Peyer's patch (tissue), 4 donors: ENCODE measurements at places on chromosomes 3 and 15. TPM values are rescaled to one million over a fixed set of nuclear protein-coding genes. Genes with fewer than 3 reads are reported as not detected.

Gene VIPR1
- 52.8 TPM for total RNA-seq

GRCh38 chr3:186732169-186732766 lies 15.1 kb downstream of the KNG1 start:
- DNase-seq: no peak

- DNase-seq: no peak
Measured at GRCh38 chr3:169494982-169495381, 168.5 kb downstream of the MECOM start.

DNA sequence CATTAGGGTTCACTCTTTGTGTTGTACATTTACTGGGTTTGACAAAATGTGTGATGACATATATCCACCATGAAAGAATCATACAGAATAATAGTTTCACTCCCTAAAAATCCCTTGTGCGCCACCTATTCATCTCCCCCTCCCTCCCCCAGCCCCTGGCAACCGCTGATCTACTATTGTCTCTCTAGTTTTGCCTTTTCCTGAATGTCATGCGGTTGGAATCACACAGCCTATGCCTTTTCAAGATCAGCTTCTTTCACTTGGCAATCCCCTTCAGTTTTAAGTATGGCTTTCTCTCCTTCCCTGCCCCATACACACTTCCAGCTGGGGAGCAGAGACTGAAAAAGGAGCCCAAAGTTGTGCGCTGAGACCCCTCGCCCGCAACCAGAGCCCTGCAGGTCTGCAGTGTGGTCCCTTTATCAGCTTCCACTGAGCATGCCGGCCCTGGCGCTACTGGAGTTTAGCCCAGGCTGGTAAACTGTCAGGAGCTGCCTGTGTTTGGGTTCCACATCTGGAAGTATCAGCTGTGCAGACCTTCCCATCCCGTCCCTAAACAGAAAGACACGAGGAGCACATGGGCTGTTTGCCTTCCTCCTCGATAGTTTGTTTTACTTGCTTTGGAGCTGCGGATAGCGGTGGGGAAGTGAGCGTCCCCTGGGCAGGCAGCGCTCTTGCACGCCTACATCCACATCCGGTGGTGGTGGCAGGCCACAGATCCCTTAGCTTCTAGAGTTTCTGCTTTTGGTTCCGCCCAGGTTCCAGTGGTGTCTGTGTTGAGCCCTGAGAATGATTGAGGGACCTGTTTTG lies 12.3 kb downstream of the BOC start:
- DNase-seq: peak; percentile 20

DNA sequence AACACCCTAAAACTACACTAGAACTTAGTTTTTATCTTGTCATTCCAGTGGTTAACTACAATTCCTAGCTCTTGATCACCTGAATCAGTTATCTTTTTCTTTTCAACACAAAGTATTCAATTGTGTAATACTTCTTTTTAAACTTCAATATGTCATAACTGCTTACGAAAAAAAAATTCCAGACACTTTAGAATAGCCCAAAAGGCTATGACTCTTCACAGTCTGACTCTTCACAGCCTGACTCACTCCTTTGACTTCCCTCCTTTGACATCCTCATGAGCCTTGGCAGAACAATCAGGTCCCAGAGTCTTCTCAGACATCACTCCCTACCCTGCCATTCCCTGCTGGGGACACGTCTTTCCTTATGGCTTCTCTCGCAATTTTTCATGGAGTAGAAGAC lies 727.1 kb downstream of the ROBO1 start:
- DNase-seq: no peak

GRCh38 chr15:57079446-57079845 lies 161.0 kb downstream of the TCF12 start:
- no peak for DNase-seq

- peak; percentile 93 for DNase-seq
Measured at GRCh38 chr3:8501371-8502131, at the start of gene LMCD1. Gene LMCD1 (plus strand): TSS chr3:8501823. CDS start chr3:8501939, 116 bp downstream.

GRCh38 chr3:45988362-45988761 lies 7.3 kb downstream of the FYCO1 start:
- no peak for DNase-seq
